ENCODE measurements at places on chromosomes 2 and 18. TPM values are rescaled to one million over a fixed set of nuclear protein-coding genes. Genes with fewer than 3 reads are reported as not detected.

Gene EPB41L3
- polyA plus RNA-seq, result 63.6 TPM

Gene KCNE4
- 15.7 TPM for polyA plus RNA-seq

Gene CDCA7
- 40.0 TPM for polyA plus RNA-seq

Gene CNTNAP5
- polyA plus RNA-seq, result 0.04 TPM

Gene VWA3B
- polyA plus RNA-seq, result 0.41 TPM

Gene ANKRD30B
- 0.49 TPM for polyA plus RNA-seq

Gene ABCB11
- polyA plus RNA-seq, result not detected

Gene ATG4B
- 79.2 TPM for polyA plus RNA-seq

Gene FEZ2
- polyA plus RNA-seq, result 85.9 TPM

Gene VWC2L
- 0.10 TPM for polyA plus RNA-seq

Gene ICOS
- not detected for polyA plus RNA-seq

Gene DAW1
- polyA plus RNA-seq, result 0.67 TPM

Gene CRYGC
- not detected for polyA plus RNA-seq

Gene STPG4
- 0.24 TPM for polyA plus RNA-seq

Gene CDK15
- polyA plus RNA-seq, result 1.3 TPM

Gene RBM43
- polyA plus RNA-seq, result 16.3 TPM

Gene MC4R
- 0.18 TPM for polyA plus RNA-seq

Gene C2orf15
- 12.8 TPM for polyA plus RNA-seq

Gene ALPP
- polyA plus RNA-seq, result not detected

Gene MBOAT2
- 64.7 TPM for polyA plus RNA-seq

Gene ADGRF3
- 4.0 TPM for polyA plus RNA-seq

Gene TTL
- polyA plus RNA-seq, result 40.1 TPM

Gene NPPC
- polyA plus RNA-seq, result 0.32 TPM

Gene RASGRP3
- polyA plus RNA-seq, result 26.8 TPM

Gene ANO7
- polyA plus RNA-seq, result 2.4 TPM

Gene TET3
- 24.7 TPM for polyA plus RNA-seq

Gene NT5DC4
- not detected for polyA plus RNA-seq

Gene LTBP1
- 83.4 TPM for polyA plus RNA-seq

Gene SLC14A1
- polyA plus RNA-seq, result 4.7 TPM

Gene WNT6
- 0.44 TPM for polyA plus RNA-seq

Gene IMP4
- polyA plus RNA-seq, result 44.2 TPM

Gene SEPTIN2
- 635 TPM for polyA plus RNA-seq

Gene TTR
- polyA plus RNA-seq, result 0.76 TPM
